ENCODE measurements at places on chromosomes 3 and 15.

DNA sequence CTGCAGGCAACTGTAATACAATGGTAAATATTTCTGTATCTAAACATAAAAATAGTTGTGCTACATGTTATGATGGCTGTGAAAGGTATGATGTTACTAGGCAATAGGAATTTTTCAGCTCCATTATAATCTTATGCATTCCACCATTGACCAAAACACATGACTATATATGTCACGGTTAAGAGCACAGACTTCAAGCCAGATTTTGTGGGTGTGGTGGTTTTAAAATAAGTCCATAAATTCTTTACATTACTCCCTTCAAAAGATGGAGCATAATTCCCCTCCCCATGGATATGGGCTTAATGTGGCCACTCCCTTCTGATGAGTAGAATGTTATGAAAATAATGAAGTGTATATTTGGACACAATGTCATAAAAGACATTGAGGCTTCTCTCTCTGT lies 88.4 kb upstream of the TBC1D5 start:
- DNase-seq, result no peak

GRCh38 chr3:124316034-124316287 lies 324.0 kb upstream of the ROPN1 start:
- no peak for DNase-seq

DNA sequence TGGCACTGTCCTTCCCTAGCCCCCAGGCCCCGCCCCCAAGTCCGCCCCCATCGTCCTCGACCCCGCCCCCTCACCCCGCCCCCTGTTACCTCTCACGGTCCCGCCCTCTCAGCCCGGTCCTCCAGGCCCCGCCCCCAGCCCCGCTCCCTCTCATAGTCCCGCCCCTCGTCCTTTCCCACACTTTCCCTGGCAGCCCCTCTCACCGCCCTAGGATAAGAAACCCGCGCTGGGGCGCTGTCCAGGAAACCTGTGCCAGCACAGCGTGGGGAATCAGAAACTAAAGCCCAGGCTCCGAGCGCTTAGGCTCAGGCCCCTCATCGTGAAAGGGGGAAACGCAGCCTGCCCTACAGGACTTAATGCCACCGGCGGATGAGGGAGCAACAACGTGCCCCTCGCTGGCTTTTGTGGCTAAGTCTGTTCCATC lies 20.9 kb downstream of the TRPM1 start:
- DNase-seq, result peak; percentile 84

GRCh38 chr15:76270876-76271275 lies 40.4 kb downstream of the ETFA start:
- DNase-seq, result no peak

- no peak for DNase-seq
These were observed 397.6 kb downstream of the FOXP1 start for GRCh38 chr3:71185733-71186455.

DNA sequence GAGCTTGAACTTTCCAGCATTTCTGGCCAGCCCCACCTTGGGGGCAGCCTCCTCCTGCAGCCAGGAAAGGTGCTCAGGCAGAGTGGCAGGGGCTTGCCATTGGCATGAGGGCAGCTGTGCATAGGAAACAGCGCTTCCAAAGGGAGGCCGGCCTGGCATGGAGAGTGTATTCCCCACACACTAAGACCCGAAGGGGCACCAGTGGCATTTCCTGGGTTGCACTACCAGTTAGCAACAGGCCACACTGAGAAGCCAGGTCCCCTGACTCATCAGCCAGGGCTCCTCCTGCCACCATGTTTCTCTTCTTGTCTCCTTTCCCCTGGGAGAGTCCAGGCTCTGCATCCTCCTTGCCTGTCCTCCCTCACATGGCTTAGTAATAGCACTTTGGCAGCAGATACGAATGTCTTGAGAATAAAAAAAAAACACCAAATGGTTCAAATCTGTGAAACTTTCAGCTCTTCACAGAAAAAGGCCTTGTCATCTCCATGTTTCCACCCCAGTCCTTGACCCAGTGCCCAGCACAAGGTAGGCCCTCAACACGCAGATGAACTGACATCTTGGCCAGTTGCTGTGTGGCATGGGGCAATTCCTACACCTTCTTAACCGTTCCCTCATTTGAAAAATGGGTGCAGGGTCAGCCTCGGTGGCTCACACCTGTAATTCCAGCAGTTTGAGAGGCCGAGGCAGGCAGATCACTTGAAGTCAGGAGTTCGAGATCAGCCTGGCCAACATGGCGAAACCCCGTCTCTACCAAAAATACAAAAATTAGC lies 180.4 kb downstream of the SMAD6 start:
- DNase-seq, result no peak

DNA sequence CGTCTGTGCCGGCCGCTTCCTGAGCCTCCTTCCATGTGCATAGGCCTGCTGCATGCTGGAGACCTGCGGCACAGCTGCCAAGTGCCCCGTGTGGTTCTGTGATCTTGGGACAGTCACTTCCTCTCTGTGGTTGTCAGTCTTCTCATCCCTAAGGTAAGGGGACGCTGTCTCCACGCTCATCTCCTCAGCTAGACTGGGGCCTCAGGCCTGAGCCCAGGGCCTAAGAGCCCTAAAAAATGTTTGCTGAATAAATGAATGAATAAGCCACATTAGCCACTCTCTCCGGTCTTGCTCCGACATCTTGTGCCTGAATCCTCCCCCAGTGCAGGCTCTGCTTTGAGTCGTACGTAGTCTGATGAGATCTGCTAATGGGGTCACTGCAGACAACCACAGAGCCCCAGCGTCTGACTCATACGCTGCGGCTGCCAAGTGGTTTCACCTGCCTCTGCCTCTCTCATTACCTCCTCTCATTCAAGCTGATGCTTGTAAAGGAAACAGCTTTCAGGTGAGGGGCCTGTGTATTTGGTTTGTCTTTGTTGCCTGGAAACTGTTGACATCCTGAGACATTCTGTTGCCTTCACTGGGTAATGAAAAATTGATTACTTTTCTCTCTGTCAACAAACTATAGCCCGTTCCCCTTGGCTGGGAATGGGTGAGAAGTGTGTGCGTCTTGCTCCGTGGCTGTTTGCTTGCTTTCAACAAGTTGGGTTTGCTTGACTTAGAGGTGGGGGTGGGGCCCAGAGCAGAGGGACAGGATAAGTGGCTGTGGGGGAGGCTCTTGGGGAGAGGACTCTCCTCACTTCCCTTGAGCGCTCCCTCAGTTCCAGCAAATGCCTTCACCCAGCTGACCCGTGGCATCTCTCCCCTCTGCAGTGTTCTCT lies 15.9 kb downstream of the RPLP1 start:
- DNase-seq, result no peak

GRCh38 chr3:126910231-126910630 lies 72.7 kb upstream of the PLXNA1 start:
- no peak for DNase-seq

- DNase-seq, result no peak
These were observed 75.9 kb downstream of the SST start for GRCh38 chr3:187594272-187594671.

DNA sequence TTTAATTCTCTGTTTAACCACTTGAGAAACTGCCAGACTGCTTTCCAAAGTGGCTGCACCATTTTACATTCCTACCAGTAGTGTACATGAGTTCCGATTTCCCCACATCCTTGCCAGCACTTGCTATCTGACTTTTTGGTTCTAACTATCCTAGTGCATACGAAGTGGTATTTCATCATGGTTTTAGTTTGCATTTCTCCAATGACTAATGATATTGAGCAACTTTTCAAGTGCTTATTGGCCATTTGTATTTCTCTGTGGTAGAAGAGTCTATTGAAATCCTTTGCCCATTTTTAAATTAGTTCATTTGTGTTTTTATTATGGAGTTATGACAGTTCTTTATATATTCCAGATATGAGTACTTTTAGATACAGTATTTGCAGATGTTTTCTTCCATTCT lies 247.8 kb downstream of the GABRB3 start:
- DNase-seq, result no peak

GRCh38 chr3:20511863-20512505 lies 326.0 kb upstream of the SGO1 start:
- peak; percentile 8 for DNase-seq

DNA sequence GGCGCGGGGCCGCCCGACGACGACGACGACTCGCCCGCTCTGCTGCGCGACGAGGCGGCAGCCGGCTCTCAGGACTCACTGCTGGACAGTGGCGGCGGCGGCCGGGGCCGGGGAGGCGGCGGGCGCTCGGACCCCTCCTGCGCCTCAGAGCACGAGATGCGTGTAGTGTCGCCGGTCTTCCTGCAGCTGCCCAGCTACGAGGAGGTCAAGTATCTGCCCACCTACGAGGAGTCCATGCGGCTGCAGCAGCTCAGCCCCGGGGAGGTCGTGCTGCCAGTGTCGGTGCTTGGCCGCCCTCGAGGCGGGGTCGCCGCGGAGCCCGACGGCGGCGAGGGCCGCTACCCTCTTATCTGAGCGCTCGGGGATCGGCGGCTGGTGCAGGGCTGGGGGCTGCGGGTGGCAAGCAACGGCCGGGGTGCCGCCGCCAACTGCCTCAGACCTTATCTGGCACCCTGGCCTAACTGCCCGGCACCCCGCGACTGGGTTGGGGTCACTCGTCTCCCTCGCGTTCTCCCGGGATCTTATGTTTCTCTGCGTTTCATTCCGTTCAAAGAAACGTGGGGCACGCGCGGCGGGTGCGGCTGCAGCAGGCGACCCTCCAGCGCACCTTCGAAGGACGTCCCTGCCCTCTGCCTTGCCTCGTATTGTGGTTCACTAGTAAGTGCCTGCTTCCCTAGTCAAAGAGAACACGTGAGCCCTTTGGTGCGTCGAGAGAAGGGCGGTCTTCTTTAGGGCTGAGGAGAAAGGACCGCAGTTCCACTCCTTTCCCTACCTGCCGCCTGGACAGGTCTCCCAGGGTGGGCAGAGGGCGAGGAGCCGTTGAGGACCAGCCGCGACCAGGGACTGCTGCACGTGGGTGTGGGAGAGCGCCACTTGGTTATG lies 1.0 kb downstream of the C3orf80 start:
- peak; percentile 68 for DNase-seq

DNA sequence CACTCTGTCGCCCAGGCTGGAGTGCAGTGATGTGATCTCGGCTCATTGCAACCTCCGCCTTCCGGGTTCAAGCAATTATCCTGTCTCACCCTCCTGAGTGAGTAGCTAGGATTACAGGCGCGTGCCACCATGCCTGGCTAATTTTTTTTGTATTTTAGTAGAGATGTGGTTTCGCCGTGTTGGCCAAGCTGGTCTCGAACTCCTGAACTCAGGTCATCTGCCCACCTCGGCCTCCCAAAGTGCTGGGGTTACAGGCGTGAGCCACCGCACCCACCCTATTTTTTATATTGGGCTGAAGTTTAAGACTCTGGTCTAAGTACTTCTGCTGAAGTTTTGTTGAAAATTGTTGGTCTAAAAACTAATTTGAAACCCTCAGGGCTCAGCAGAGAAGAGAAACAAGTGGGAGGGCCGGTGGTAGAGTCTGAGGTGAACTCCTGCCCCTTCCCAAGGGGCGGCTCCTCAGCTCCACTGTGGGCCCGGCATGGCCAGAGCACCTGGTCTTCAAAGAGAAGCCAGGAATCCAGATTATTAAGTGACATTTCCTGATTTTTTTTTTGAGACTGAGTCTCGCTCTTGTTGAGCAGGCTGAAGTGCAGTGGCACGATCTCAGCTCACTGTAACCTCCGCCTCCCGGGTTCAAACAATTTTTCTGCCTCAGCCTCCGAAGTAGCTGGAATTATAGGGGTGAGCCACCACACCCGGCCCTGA lies 4.0 kb downstream of the HDAC11 start:
- DNase-seq, result no peak

DNA sequence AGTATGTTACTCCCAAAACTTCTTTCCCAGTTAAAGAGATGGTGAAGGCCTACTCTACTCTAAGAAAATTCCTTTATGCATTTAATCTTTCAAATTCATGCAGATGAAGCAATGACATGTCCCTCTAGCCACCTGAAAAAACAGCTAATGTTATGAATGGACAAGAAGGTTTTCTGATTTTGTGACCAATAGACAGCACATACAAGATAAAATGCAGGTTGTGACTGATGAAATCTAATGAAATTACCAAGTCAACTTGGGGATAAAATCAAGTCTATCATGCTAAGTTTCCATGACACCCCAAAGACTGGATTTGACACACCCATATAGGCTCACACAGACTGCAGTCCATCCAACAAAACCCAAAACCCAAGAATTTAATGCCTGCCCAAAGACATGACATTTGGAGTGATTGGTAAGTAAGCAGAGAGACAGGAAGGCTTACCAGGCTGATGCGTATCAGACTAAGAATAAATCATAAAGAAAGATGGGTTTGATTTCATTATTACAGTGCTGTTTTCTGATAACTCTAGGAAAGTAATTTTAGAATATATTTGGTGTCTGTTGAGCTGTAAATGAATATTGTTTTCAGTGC lies 26.4 kb downstream of the CD47 start:
- DNase-seq, result no peak

DNA sequence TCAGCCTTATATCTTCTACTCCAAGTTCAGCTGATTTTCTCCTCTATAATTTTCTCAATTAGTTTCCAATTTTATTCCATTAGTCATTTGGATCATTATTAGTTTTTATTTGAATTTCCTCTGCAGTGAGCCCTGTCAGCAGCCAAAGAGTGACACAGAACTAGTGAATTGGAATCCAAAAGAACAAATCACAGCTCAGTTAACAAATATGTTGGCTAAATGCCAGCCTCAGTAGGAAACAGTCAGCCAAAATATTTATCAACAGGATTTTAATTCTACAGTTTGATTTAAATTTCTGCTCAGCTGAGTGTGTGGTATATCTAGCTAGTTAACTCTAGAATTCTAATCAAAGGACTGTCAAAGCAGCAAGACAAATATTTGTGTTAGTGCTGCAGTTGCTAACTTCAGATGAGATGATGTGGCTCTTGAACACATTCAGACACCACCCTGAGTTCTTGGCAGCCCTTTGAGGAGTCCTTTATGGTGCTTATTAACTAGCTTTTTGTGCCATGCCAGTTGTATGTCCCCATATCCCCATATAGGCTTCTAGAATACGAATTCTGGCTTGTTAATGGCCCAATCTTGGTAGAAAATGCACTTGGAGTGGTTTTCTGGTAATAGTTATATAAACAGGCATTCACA lies 194.5 kb downstream of the CPNE4 start:
- no peak for DNase-seq

Data from nephron progenitor cell (in vitro differentiated cells).